Esophagus mucosa (tissue), 1 donor: ENCODE measurements at places on chromosomes 3 and 15.
A peak's percentile ranks its signal among the peaks of the same experiment; 100 is the strongest.

- ATAC-seq = no peak
Observed at GRCh38 chr15:74790080-74790916, 8.4 kb downstream of the CSK start.

- ATAC-seq = no peak
Observed at GRCh38 chr3:34008836-34009809, 210.7 kb downstream of the PDCD6IP start.

GRCh38 chr3:135516143-135516542 is 449.4 kb upstream of the PPP2R3A start:
- ATAC-seq = no peak

GRCh38 chr15:42080919-42081830 is 13.2 kb downstream of the PLA2G4D start:
- no peak for ATAC-seq

DNA sequence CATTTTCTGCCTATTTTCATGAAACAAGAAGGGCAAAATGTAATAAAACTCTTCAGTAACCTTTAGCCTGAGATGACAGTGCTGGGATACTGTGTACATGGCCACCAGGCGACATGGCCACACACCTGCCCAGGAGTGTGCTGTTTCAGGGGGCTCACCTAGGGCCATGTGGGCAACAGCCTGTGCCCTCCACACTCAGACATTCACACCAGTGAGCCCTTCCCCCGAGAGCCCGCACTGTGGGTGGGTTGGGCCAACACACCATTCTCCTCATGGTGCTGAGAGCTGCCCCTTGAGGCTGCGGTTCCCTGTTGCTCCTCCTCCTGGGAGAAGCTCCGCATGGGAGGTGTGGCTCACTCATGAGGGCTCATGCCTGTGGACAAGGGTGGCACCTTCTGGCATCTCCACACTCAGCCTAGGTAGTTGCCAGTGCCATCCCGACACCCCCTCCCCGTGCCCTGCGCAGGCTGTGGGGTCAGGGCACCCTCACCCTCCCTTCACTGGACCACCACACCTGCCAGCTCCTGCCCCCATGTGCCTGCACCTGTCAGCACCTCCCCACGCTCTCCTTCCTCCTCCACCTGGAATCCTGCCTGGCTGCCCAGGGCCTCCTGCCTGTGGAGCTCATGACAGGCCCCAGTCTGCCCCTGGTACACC is 19.7 kb downstream of the OCA2 start:
- no peak for ATAC-seq

DNA sequence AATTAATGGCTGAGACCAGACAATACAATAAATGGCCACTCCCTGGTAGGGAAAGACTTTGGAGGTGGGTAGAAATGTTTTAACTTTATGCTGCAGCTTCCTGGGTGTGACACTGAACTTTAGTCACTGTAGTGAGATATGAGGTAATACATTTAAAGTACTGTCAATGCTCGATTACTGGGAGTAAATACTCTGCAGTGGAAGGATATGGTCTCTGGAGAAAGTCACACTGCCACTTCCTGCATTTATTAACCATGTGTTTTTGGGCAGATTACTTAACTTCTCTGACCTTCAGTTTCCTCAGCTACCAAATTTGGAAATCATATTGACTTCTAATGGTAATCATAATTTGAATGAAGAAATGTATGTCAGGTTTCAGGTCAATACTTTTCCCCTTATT is 317.1 kb upstream of the TGFBR2 start:
- ATAC-seq = peak; percentile 73

- no peak for ATAC-seq
Observed at GRCh38 chr3:159378396-159379194, 576.7 kb downstream of the MFSD1 start.

DNA sequence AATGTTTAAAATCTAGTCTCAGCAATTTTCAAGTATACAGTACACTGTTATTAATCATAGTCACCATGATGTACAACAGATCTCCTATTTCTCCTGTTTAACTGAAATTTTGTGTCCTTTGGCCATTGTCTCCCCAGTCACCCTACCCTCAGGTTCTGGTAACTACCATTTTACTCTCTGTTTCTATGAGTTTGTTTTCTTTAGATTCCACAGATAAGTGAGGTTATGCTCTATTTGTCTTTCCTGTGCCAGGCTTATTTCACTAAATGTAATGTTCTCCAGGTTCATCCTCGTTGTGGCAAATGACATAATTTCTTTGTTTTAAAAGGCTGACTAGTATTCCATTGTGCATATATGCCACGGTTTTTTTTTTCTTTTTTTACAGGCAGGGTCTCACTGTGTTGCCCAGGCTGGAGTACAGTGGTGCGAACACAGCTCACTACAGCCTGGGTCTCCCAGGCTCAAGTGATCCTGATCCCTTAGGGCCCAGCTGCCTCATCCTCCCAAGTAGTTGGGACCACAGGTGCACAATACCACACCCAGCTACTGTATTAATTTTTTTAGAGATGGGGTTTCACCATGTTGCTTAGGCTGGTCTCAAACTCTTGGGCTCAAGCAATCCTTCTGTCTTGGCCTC is 50.0 kb downstream of the RAB7A start:
- ATAC-seq = no peak

DNA sequence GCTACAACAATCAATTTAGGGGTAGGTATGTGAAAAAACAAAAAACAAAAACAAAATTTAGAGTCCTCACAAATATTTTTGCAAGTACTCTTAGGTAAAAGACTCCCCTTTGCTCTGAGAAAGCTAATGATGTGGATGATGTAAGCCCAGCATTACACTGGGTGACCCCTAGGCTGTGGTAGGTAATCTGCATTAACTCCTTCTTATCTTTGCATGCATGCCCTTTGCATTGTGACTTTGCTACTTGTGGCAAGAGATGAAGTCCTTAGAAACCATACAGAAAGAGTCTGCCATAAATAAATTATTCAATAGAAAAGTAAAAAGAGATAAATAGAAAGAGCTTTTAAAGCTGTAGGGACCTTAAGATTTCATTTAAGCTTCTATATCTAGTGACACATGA is 159.7 kb upstream of the MBNL1 start:
- no peak for ATAC-seq

DNA sequence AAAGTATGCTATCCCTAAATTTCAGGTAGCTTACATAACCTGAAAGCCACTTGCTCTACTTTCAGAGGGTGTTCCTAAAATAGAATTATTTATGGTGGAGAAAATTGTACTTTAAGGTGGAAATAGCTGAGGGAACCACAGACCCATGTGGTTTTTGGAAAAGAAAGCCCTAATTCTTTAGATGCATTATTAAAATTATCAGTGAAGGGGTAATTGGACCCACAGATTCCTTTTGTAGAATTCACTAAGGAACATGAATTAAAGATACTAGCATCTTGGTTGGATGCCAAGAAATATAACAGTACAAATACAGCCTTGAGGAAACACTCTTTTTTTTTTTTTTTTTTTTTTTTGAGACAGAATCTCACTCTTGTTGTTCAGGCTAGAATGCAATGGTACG is 37.8 kb downstream of the DPPA2 start:
- ATAC-seq = no peak

GRCh38 chr3:181174022-181174421 is 184.5 kb upstream of the DNAJC19 start:
- no peak for ATAC-seq

DNA sequence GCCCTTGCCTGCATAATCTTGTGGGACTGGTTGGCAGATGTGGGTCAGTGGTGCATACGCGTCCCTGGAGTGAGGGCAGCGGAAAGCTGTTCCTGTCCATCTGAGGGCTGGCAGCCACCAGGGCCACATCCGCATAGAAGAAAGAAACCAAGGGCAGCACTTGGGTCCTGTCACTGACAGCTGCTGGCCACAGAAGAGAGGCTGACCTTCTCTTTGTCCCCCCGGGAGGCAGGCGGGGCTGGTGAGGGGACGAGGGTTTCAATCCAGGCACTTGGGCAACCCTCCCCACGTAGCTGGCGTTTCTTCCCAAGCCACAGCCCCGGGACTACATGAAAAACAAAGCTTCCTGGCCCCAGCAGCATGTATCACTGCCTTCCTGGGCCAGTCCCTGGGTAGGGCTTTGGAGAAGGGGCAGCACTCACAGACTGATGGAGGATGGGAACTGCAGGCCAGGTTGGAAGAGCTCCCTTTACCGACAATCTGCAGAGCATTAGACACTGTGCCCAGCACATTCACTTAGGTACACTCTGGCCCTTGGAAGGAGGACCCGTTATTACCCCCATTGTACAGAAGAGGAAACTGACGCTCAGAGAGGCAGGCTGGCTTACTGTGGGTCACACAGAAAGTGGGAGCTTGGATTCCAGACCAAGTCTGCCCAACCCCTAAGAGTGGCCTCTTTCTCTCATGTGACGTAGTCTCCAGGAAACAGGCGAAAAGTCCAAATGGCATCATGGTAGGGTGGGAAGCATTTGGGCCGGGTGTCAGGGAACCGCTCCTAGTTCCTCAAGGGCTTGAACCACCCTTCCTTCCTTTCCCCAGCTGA is 78.8 kb upstream of the SLC6A6 start:
- no peak for ATAC-seq

- ATAC-seq = no peak
Observed at GRCh38 chr15:39623529-39623931, 42.7 kb downstream of the THBS1 start.

GRCh38 chr3:144859161-144859560 is 887.5 kb downstream of the DIPK2A start:
- no peak for ATAC-seq

- peak; percentile 34 for ATAC-seq
Observed at GRCh38 chr15:93070132-93070531, 18.9 kb downstream of the RGMA start.

DNA sequence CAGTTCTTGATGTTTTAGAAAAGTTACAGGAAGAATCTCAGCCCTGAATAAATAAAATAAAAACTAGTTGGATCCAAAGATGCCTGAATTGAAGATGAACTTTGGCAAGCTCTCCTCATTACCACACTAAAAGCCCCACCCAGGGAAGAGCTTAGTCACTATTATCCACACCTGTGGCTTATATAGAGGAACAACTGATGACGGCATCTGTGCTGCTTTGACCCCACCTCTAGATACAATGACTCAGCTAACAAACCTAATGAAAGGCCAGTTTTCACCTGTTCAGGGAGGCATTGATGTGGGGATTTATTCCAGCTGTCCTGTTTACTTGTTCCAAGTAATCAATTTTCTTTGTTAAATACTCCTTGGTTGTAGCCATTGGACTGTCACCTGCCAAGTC is 604.7 kb upstream of the EPHA6 start:
- peak; percentile 92 for ATAC-seq

DNA sequence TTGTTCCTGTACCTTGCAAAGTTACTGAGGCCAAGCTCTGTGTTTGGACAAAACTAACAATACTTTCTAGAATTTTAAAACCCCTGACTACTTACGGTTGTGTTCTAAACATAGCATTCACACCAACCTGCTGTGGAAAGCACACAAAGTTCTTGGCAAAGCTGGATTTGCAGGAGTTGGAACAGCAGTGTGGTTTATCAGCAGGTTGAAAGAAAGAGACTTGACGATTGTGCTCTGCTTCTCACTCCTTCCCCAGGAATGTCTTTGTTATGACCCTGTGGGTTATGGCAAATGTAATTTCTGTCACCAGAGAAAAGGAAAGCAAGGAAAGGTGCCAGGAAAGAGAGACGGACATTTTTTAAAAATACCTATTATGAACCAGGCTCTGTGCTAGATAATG is 165.5 kb upstream of the TGFBR2 start:
- ATAC-seq = no peak

DNA sequence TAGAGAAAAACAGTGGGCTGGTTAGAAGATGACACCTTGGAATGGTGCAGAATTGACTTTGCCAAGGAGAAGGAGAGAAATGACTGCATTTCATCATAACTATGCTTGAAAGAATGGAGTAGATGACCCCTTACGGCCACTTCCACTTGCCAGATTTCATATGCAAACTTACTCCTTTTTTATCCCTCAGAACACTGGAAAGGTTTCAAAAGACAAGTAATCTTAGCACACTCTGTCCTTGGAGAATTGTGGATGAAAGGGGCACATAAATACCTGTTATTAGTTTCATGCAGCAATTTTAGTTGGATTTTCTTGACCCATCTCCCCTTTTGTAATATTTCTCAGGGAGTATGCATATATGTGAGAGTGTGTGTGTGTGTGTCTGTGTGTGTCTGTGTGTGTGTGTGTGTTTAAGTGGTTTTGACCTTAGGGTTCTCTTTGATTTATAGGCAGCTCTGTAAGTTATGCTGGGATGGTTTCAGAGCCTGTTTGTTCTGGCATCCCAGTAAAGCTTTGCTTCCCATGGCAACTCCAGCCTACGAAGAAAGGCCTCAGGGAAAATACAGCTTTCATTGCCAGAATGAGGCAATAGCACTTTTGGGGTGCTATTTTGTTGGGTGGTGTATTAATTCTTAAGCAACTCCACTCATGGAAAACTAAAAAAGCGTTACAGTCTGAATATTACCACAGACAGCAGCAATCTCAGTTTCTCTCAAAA is 122.2 kb upstream of the TP63 start:
- ATAC-seq = peak; percentile 65

DNA sequence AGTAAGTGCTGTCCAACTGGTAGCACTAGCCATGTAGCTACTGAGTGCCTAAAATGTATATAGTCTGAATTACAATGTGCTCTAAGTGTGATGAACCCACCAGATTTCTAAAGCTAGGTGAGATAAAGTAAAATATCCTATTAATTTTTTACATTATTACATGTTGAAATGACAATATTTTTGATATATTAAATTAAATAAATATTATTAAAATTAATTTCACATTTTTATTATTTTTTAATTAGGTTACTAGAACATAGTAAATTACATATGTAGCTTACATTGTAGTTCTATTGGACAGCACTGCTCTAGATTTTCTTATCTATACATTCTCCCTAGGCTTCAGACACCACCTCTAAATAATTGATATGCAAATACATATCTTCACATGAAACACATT is 9.2 kb upstream of the OR5K1 start:
- ATAC-seq = no peak

DNA sequence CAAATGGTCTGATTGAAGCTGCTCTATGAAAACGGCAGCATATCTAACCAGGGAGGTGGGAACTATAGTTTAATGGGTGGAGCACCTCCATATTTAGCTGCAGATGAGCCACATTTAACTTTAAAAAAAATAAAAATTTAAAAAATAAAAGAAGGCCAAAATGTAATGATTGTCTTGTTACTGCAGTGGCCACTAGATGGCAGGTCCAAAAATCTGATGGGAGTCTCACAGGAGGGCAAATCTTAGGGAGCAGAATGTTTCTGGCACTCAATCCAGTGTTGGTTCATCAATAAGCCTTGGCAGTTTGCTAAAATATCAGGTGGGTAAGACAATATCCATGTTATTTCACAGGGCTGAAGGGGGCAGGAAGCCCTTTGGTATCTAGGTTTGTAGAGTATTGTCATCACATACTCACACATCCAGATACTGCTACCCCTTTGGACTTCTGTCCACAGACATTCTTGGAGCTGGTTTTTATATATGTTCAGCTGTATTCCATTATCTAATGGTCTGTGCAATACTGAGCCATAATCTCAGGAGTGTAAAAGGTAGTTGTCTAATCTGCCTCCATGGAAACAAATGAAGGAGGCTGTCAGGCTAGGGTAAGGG is 233.3 kb downstream of the TIGIT start:
- ATAC-seq = no peak

- no peak for ATAC-seq
Observed at GRCh38 chr3:102078854-102079808, 229.8 kb downstream of the NFKBIZ start.
